CD4-positive, alpha-beta T cell treated with Interleukin-17A for 1 hour (primary cell): ENCODE measurements at places on chromosomes 4 and X.

GRCh38 chrX:116436358-116436816, at the start of gene SLC6A14:
Gene SLC6A14, plus strand, starts transcription at chrX:116436606. Its CDS starts 104 bp downstream, at chrX:116436710.
- no peak for DNase-seq

DNA sequence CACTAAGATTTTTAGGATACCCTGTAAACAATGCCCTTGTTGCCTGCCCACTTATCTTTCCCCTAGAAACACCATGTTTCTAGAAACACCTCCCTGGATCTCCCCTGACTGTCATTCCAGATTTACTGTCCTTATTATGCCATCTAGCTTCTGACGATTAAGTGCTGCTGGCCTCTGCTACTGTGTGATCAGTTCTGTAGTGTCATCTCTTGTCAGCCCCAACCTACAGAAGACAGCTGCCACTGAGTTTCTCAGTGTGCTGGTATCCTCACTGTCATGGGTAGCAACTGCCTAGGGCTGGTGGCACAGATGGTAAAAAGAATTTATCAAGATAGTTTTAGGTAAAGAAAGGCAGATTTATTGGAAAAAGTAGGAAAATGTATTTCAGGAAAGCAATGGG, 68.7 kb upstream of the WWC2 start:
- no peak for DNase-seq

DNA sequence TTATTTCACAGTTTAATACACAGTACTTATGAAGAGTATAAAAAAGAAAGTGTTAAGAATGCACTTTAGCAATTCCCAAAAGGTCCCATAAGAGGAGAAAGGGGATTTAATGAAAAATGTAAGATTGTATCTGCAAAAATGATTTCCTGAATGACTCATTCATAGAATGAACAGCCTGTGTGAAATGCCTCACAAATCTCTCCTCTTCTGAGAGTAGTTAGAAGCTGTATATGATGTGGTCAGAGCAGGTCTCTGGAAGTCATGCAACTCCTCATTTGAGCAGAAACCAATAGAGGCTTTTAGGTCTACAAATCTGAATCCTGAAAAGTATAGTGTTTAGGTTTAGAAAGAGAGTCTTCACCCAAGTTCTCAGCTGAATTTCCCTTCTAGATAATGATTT, 381.3 kb upstream of the INTU start:
- no peak for DNase-seq

DNA sequence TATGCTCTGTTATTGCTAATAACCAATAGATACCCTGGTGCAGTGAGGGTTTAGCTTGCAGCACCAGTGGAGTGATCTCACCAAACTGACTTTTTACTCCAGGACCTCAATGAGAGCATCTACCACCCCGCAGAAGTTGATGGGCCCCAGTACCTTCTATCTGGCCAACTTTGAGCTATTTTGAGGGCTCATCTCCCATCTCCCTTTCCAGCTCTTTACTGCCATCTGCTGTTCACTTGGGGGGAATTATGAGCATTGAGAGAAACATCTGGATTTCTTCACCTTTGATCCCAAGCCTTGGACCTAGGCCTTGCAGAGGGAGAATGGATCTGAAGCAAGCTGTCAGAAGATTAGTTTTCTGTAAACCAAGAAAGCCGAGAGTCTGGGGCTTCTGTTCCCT, 143.6 kb downstream of the TMEM164 start:
- peak; percentile 40 for DNase-seq

DNA sequence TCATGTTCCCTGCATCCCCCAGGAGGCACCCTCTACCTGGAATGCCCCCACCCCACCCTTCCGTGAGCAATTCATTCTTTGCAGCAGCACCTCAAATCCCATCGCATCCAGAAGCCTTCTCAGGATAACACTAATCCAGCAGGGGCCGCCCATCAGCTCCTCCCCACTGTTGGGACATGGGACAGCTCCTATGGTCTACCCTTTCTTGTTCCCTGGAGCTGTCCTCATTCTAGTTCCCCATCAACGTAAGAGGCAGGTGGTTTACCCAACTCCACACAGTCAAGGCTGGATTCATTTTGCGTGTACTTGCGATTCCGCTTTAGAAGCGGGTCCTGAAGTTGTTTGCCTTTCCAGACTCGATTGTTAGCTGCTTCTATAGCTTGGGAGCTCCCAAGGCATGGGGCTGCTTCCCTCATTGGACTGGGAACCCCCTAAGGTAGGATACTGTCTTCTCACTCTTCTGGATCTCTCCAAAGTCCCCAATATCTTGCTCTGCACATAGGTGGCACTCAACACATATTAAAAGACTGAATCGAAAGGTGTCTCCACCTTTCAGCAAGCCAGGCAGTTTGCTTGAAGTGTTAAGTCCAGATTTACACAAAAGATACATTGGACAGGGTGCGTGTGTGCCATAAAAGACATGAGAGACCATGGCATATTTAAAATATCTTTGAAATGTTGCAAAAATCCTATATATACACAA, 942 bp upstream of the APLN start:
- DNase-seq: peak; percentile 42

- DNase-seq: no peak
Observed at GRCh38 chr4:40427128-40427527, 92.0 kb downstream of the CHRNA9 start.

GRCh38 chrX:29693912-29694311, 521.5 kb upstream of the MAGEB2 start:
- DNase-seq: no peak

GRCh38 chrX:53255738-53256191, 25.6 kb downstream of the IQSEC2 start:
- no peak for DNase-seq

DNA sequence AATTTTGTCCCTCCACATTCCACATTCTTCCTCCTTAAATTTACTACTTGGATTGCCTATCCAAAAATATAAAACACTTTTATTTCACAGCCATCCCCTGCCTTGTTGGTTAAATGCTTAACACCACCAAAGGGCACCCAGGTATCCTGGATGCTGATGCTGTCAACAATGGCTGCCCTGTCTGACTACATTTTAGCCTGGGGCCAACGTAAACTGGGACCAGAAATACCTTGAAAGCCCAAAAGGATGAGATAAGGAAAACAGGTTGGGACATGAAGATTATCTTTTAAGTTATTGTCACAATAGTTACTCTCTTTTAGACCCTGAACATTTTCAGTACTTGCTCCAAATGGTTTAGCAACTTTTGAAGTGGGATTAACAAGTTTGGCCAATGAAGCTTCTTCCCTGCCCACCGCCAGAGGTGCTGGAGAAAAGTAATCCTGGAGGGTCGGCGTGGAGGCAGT, 775 bp upstream of the YIPF6 start:
- peak; percentile 23 for DNase-seq

DNA sequence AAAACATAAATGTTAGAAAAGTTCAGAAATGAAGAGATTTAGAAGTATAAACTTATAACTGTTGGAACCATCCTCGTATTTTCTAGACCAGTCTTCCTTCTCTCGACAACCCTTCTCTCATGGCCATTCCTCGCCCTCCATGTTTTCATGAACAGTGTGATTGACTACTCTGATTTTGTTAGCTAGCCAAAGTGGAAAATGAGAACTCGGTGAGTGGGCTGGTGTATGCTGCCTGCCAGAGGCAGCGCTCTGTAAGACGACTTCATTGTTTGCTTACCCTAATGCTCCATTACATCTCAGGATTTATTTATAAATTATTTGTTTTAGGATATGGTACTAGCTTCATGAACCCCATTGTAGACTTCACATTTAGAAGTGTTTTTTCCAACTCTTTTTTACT, 153.0 kb downstream of the CBR4 start:
- DNase-seq: no peak

DNA sequence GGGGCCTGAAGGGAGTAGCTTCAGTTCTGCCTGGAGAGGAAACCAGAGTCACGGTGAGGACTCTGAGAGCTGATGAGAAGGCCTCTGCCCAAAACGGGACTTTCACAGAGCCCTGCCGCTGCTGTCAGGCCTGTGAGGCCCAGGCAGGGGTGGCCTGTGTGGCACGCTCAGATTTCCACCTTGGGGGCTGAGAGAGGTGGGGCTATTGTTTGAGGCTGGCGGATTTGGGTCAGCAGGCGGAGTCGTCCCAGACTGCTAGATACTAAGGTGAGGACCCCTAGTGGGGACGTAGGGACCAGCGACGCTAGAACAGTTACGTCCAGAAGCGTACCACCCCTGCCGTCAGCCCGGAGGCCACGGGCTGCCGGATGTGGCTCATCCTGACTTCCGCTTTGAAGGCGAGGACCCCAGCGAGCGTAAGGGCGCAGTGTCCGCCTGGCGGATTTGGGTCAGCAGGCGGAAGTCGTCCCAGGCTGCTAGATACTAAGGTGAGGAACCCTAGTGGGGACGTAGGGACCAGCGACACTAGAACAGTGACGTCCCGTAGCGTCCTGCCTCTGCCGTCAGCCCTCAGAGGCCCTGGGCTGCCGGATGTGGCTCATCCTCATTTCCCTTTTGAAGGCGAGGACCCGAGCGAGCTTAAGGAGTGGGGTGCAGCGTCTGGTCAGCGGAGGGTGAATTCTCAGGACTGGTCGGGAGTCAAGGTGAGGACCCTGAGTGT, at the start of gene MAGEB1:
Gene MAGEB1 (plus strand): TSS at position 378 of the 721 bp plus-strand sequence. CDS start 3,348 bp downstream, outside the sequence.
- no peak for DNase-seq

DNA sequence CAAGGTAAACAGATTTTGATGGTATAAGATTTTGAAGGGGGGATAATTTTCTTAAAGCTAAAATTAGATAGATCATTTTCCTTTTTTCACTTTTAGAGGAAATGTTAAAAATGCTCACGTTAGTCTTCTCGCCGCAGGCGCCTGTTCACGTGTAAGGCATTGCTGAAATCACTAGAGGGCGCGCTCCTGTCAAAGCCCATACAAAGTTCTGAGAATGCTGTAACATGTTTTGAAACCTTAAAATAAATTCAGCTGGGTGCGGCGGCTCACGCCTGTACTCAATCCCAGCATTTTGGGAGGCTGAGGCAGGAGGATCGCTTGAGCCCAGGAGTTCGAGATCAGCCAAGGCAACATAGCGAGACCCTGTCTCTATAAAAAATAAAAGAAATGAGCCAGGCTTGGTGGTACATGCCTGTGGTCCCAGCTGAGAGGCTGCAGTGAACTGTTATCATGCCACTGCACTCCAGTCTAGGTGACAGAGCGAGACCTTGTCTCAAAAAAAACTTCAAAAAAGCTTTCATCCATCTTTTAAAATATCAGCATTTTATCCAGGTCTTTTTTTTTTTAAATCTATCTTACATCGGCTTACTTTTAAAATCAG, 138.0 kb downstream of the RBMX2 start:
- DNase-seq: peak; percentile 30

GRCh38 chr4:152651473-152652060, 28.2 kb downstream of the TMEM154 start:
- no peak for DNase-seq

GRCh38 chr4:18134111-18134510, 112.6 kb upstream of the LCORL start:
- no peak for DNase-seq

DNA sequence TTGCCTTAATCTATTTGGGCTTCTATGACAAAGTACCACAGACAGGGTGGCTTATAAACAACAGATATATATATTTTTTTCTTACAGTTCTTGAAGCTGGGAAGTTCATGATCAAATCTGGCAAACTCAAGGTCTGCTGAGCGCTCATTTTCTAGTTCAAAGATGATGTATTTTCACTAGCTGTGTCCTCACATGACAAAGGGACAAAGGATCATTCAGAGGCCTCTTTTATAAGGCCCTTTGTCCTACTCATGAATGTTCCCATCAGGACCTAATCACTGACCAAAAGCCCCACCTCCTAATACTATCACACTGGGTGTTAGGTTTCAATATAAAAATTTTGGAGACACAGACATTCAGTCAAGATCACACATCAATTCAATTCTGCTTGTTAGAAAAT, 2025.2 kb downstream of the PCDH7 start:
- DNase-seq: no peak

GRCh38 chr4:68995292-68995691, 43.7 kb upstream of the UGT2A3 start:
- no peak for DNase-seq

- no peak for DNase-seq
Observed at GRCh38 chr4:167143018-167143417, 91.3 kb downstream of the SPOCK3 start.

GRCh38 chrX:19956923-19957322, 33.9 kb downstream of the BCLAF3 start:
- no peak for DNase-seq

DNA sequence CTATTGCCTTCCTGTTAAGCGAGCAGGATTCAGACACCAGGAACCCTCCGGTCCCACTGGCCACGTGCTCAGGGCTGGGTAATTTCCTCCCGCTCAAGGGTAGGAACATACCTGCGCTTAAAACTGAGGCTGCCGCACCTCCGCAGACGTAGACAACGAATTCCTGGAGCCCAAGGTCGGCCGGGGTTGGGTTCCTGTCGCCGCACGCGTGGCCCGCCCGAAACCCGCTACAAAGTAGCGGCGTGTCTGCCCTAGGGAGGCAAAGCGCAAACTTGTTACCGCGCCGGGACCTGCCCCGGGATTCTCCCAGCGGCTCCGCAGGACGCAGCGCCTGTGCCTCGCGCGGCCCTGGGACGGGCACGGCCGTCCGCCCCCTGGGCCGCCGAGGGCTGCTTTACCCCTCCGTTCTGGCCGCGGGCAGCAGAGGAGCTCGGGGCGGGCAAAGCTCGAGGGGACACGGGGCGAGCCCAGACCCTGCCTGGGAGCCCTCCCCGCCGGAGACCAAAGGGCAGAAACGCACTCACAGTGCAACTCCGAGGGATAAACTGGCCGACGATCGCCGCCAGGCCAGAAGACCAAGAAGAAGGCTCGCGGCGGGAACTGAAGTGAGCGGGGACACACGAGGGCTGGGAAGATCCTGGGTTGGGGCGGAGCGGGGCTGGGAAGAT, at the start of gene ERVMER34-1:
Gene ERVMER34-1 (minus strand): TSS at position 607 of the 668 bp plus-strand sequence. CDS start 5,905 bp downstream, outside the sequence.
- no peak for DNase-seq

GRCh38 chr4:55001538-55001937, 123.9 kb downstream of the KDR start:
- DNase-seq: no peak
